ENCODE measurements at places on chromosomes 3 and 15.

- no peak for DNase-seq
Measured at GRCh38 chr15:99574502-99574901, 8.7 kb downstream of the MEF2A start.

DNA sequence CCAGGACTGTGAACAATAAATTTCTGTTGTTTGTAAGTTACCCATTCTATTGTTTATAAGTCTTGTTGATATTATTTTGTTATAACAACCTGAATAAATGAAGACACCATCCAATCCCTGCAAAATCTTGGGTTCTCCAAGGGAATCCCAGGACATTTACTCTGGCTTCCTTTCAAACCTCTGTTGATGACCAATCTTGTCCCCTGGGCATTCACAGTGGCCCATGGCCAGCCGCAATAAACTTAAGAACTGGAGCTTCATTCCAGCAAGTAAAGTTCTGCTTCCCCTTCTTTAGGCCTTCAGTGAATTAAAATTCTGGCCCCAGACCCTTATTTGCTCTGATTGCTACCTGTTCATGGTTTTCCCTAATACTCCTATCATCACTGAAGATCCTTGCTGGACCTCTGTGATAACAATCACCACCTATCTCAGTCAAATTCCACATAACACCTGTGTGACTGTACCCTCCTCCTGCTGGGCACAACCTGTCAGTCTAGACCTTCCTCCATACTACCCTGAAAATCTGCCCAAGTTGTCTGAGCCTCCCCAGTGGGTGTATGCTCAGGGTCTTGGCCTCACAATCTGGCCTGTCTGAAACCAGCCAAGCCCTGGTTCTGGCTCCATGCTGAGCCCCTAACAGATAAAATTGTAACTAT lies 153.1 kb downstream of the SEMA6D start:
- DNase-seq, result no peak

DNA sequence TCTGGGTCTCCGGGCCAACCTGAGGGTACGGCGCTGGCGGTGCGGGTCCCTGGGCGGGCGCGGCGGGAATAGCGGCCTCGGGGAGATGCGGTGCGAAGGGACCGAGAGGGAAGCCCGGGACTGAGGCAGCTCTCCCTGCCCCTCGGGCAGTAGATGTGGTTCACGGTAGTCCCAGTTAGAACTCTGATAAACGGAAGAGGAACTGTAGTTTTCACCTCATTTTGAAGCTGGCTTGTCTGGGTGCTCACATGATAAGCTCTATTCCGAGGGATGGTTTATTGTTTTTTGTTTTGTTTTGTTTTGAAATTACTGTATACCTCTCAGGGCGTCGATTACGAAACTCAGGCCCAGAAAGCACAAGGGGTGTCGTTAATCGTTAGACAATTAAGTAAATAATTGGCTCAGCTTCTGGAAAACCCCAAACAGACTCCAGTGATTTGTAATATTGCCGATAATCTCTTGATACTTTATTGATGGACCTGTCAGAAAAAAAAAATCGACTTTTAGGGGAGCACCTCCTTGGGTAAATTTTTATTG lies 413 bp downstream of the NUSAP1 start:
- no peak for DNase-seq

GRCh38 chr3:73259856-73260255 lies 198.4 kb downstream of the EBLN2 start:
- DNase-seq, result no peak

- no peak for DNase-seq
Measured at GRCh38 chr3:32077260-32078084, 28.9 kb upstream of the GPD1L start.

- no peak for DNase-seq
Measured at GRCh38 chr15:32869776-32870175, 152.0 kb downstream of the GREM1 start.

- DNase-seq, result no peak
Measured at GRCh38 chr3:64143409-64144130, 81.7 kb downstream of the PRICKLE2 start.

Data from nucleus accumbens (tissue), 56 donors.